Fibroblast of mammary gland (primary cell): ENCODE measurements at places on chromosomes 7 and 10.

GRCh38 chr10:17217631-17218232 is 10.3 kb upstream of the VIM start:
- peak; percentile 92 for DNase-seq

DNA sequence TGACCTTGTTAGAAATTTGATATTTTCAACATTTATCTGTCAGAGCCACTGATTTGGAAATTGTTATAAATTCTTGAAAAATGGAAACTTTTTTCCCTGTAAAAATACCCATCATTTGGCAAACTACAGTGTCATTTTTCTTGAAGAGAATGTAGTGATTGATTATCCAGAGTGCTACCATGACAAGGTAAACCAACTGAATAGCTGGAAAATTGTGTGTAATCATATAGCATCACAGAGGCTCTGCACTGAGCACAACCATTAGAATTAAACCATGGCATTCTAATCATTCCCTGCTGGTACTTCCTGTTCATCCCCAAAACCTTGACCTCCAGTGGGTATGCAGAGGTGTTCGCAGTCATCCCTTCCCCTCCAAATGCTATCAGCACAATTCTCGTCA is 240.3 kb upstream of the LRGUK start:
- DNase-seq: no peak

- peak; percentile 73 for DNase-seq
These were observed 58.0 kb downstream of the NEBL start for GRCh38 chr10:20839141-20839540.

DNA sequence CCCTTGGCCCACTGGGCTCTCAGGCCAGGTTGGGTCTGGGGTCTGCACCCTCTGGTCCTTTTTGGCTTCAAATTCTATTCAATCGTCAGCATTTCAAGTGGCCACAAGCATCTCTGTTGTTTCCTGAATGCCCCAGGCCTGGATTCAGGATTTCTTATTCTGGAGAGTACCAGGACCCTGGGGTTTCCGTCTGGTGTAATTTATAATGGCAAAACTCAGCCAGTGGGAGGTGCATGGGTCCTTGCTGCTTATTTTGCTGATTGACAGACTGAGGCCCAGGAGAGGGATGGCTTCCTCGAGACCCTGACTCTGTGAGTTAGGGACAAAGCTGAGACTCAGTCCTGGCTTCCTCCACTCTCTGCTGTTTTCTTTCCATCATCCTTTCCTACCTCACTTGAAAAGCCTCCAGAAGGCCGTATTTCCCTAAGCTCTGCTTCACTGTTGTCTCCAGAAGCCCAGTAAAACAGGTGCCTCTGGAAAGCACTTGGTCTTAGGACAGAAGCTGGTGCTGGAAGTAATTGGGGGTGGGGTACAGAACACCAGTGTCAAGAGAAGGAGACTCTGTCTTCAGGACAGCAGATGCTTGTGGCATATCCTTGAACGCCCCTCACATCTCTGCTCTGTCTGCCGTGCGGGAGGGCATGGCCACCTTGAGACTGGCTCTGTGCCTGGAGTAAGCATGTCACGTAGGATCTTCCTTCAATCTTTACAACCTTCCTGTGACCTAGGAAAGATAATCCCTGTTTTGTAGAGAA is 39.4 kb upstream of the SH2D4B start:
- DNase-seq: no peak

DNA sequence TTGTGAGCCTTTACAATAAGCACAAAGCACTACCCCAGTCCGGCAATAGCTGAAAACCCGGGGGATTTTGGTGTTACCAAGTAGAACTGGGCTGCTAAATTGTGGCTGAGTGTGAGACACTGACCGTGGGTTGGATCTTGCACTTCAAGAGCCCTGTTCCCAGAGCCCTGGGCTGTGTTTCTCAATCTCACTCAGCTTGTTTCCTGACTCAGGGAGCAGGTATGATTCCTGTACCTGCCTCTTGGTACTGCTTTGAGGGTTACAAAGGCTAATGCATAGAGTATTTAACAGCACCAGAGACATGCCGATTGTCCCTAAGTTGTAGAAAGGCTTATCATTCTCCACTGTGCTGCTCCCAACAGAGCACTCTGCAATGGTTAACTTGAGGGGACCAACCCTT is 134.6 kb downstream of the TEX36 start:
- no peak for DNase-seq

- no peak for DNase-seq
These were observed 107.7 kb downstream of the RBM20 start for GRCh38 chr10:110751850-110752249.

DNA sequence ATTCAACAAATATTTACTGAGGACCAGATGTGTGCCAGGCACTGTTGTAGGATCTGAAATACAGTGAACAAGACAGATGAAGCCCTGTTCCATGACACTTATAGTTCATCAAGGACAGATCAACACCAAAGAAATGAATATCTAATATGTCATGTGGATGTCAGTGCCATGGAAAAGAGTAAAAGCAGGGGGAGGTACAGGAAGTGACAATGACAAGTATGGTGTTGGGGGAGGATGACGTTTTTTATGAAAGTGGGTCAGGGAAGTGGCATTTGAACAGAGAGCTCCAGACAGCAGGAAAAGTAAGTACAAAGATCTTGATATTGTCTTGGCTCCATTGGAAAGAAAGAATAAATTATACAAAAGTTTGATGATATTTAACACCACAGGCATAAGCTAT is 7.0 kb upstream of the SFMBT2 start:
- no peak for DNase-seq

DNA sequence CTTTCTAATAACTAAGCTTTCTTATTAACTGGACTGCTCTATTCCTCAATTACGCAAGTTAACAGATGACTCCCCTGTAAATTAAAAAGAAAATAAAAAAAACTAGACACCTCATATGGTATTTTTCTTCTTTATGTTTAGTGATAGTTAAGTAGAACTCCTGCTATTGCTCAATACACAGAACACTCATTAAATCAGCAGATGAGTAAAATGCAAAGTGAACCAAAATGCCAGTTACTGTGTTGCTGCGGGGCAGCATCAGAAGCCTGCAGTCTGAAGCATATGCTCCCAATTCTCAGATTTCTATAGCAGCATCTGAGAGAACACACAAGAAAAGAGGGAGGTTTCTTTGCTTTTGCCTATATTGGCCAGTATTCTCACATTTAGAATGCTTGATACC is 28.4 kb downstream of the CDK6 start:
- peak; percentile 77 for DNase-seq

DNA sequence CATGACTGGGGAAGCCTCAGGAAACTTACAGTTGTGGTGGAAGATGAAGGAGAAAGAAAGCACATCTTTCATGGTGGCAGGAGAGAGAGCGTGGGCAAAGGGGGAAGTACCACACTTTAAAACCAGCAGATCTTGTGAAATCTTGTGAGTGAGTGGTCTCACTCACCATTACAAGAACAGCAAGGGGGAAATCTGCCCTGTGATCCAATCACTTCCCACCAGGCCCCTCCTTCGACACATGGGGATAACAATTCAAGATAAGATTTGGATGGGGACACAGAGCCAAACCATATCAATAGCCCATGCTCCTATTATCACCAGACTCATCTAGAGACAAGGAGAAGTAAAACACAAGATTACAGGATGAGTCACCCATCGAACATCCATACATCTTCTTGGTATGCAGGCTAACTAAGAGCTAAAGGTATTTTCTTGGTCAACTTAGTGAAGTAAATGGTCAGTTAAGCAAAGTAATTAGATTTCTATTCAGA is 55.3 kb upstream of the YAE1 start:
- peak; percentile 29 for DNase-seq

GRCh38 chr10:28754930-28755718 is 77.8 kb downstream of the BAMBI start:
- DNase-seq: peak; percentile 8

DNA sequence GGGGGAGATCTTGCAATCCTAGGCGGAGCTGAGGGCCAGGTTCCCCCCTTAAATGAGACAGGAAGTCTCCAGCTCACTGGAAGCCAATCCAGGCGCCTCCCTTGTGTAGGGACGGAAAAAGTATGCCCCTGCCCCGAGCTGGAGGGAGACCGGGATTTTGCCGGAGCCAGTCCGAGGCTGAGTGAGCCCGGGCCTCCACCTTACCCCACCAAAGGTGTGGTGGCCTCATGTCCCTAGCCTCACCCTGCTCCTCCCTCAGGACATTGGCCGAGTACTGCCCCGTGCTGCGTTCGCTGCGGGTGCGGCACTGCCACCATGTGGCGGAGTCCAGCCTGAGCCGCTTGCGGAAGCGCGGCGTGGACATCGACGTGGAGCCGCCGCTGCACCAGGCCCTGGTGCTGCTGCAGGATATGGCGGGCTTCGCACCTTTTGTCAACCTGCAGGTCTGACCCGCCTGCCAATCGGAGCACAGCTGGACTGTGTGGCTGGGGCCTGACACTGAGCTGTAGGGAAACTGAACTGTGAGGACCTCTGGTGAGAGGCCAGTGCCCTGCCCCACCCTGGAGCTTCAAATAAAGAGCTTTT is 2.0 kb downstream of the FBXL15 start:
- DNase-seq: peak; percentile 69

DNA sequence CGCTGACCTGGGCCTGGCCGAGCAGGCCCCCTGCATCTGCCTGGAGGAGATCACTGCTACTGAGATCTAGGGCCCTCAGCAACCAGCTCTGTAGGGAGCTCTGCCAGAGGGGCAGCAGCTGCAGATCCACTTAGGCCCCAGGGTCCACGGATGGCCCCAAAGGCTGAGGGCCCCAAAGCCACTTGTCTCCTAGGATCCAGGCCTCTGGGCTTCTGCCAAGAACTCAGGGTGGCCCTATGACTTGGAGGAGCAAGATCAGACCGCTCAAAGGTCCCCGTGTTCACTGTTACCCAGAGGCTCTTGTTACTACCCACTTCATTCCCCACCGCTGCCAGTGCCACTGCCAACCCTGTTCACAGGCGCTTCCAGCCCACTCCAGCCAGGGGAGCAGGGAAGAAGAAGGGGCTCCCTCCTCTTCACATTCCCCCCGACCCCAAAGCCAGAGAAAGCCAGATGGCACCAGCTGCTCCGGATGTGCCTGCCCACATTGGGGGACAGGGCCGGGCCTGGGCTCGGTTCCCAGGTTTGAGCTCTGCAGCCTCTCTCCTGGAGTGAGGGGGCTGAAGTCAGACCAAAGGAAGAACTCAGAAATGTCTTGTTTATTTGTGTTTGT is 7.6 kb downstream of the LZTS2 start:
- no peak for DNase-seq

DNA sequence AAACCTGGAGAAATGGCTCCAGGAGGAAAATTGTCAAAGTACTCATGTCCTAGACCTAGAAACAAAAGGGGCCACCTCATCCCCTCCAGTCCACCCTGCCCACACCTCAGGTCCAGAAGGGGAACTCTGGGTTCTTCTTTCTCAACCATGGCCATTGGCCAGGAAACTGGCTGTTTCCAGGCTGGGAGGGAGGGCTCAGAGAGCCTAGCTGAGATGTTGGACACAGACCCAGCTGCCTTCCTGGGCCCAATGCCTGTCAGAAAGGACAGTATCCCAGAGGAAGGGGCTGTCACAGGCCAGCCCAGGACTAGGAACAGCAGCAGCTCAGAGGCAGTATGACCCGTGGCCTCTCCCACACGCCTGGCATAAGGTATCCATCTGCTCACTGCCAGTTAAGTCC is 9.6 kb downstream of the GRID1 start:
- no peak for DNase-seq

- no peak for DNase-seq
These were observed 81.2 kb downstream of the RAMP3 start for GRCh38 chr7:45238806-45239205.

DNA sequence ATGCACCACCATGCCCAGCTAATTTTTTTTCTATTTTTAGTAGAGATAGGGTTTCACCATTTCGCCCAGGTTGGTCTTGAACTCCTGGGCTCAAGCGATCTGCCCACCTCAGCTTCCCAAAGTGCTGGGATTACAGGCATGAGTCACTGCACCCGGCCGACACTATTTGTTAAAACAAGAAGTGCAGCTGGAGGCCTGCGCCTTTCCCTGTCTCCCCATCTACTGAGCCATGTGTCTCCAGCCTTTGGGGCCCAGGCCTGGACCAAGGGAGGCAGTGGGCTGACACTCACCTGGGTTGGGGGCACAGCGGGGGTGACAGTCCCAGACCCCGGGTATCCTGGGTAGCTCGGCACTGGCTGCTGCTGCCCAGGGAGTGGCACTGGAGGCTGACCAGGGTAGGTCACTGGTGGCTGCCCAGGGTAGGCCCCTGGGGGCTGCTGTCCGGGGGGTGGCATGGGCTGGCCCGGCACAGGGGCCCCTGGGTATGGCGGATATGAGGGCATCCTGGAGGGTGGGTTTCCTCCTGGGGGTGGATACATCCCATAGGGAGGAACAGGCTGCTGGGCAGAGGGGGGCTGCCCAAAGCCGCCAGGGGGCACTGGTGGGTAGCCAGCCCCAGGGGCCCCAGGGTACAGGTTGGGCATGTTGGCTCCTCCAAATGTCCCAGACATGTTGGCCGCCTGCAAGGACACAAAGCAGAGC is 36.3 kb downstream of the PLAC9 start:
- DNase-seq: no peak

- no peak for DNase-seq
These were observed 1198.2 kb upstream of the AUTS2 start for GRCh38 chr7:68399991-68400590.

DNA sequence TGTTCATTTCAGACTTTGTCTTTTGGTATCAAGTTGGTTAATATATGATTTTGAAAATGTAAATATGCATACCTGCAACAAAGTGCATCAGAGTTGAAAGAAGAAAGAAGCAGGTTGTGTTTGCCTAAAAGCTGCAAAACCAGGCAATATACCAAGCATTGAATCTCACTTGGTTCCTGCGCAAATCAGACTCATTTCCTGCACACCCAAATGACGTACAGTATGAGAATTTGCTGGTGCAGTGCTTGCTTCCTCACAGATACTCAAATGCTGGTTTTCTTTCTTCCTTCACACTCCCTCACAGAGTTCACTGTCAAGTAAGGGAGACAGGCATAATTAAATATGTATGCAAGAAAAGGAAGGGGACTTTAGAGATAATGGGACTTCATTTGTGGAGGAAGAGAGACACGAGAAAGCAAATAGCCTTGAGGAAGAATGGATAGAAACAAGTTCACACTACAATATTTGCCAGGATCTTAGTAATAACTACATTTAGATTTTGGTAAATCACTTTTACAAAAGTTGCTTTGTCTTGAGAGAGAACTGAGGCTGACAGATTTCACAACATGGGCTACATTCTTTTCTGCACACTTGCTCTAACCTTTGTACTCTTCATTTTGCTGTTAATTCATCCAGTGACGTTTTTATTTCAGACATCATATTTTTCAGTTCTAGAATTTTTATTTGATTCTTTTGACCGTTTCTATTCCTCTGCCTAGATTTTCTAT is 56.9 kb upstream of the AOAH start:
- no peak for DNase-seq
